ENCODE measurements at places on chromosomes 5 and 9. TPM values are rescaled to one million over a fixed set of nuclear protein-coding genes. Genes with fewer than 3 reads are reported as not detected.

- DNase-seq: no peak
Measured at GRCh38 chr5:160159991-160160792, 40.9 kb upstream of the PWWP2A start.

- no peak for DNase-seq
Measured at GRCh38 chr5:68217528-68217927, 2.0 kb downstream of the PIK3R1 start.

DNA sequence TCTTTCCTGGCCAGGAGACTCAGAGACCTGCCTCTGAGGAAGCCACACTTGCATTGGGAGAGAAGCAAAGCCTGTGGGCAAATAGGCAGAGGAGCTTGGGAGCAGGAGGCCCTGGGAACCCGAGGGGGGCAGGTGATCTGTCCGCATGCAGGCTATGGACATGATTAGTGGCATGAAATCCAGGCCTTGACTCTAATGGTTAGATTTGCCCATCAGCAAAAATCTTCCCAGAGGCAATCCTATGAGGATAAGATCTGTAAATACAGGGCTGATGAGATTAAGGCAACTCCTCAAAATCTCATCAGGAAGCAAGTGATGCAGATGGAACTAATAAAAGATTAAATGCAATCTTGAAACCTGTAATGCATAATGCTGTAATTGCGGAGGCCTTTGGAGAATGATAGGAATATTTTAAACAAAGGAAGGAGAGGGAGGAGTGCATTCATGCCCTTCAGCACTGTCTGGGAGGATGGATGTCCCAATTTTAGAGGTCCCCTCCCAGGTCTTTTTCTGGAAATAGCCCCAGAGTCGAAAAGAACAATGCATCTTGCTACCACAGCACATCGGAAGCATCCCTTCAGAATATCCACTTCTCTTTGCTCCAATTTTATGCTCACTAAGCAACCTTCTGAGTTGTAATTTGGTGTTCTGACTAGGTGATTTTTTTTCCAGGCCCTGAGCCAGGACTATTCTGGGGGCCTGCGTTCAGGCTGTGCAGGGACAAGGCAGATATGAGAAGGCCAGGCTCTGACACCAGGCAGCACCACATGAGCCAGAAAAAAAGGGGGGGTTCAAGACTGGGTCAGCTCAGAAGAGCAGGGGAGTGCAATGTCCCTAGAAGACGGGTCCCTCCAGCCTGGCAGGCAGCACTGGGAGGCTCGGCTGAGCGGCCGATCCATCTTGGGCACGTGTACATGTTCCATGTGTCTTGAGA, 66.5 kb downstream of the MED10 start:
- DNase-seq: peak; percentile 48

DNA sequence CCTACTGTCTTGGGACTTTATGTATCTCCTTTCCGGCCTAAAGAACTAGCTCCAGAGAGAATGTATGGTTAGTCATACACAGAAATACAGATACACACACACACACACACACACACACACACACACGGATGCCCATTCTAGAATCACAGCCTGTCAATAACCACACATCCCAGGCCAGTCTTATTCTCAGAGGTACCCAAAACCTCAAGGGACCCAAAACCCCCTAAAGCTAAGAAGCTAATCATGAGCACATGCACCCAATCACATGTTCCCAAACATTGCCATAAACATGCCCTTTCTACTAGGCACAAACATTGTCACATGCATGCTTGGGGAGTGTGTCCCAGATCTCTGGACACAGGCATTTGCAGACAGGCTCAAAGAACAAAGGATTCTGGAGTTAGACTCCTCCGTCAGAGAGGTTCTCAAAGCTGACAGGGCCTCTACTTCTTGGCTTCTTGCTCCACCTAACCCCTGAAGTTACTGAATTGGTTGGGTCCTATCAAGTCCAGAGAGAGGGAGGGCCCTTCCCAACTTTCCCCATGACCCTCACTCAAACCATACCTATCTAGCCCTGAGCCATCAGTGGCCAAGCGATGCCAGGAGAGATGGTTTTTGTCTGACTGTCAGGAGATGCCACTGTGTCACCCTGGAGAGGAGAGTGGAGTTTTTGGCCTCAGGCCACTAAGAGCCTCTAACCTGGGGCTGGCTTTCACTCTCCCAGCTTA, 78.7 kb downstream of the NRG2 start:
- DNase-seq: no peak

GRCh38 chr9:100472788-100473275, at the start of gene TMEFF1:
TMEFF1 (plus strand) TSS chr9:100473149; CDS start chr9:100473545, 396 bp downstream.
- peak; percentile 49 for DNase-seq

GRCh38 chr5:91607675-91608074, 224.6 kb upstream of the ARRDC3 start:
- no peak for DNase-seq

- DNase-seq: no peak
Measured at GRCh38 chr9:125540497-125540896, 166.5 kb downstream of the MAPKAP1 start.

GRCh38 chr5:55885359-55885758, 34.2 kb downstream of the IL31RA start:
- DNase-seq: no peak

Gene NRARP
- total RNA-seq: 4.4 TPM

Gene IFNK
- total RNA-seq: not detected

GRCh38 chr5:2283481-2284045, 400.8 kb upstream of the IRX4 start:
- no peak for DNase-seq

Gene IL13
- not detected for total RNA-seq

Gene CATSPER3
- 0.32 TPM for total RNA-seq

Gene DDX31
- 3.8 TPM for total RNA-seq

GRCh38 chr5:142360607-142361120, 35.8 kb upstream of the SPRY4 start:
- no peak for DNase-seq

- no peak for DNase-seq
Measured at GRCh38 chr5:13558408-13558807, 386.1 kb downstream of the DNAH5 start.

DNA sequence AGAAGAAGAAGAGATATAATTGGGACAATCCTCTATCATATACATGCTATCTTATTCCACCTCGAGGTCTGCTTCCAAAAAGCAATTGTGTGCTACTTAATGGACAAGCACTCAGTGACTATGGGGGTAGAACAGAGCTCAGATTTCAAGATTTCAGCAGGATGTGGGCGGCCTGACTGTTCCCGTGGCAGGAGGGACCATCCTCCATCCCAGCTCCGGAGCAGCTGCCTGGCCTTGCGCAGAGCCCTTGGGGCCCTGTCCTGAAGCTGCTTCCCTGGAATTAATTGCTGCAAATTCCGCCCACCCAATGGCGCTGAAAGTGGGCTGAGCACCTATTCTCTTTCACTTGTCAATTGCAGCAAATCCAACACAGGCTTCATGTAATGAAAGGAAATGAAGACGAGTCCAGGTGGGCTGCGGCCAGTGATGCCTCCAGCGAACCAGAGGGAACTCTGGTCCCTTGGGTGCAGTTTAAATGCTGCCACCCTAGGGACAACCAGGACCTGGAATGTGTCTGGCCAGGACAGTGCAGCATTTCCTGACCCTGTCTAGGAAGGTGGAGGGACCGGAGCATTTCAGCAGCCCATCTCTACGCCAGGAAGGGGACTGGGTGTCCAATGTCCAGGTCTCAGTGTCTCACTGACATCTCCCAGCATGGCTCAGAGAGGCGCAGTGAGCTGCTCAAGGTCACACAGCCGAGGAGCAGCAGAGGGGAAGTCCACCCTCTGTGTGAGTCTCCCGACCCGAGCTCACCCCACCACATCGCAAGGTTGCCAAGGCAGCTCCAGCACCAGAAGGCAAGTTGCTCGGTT, 50.5 kb upstream of the FCN1 start:
- DNase-seq: peak; percentile 31

DNA sequence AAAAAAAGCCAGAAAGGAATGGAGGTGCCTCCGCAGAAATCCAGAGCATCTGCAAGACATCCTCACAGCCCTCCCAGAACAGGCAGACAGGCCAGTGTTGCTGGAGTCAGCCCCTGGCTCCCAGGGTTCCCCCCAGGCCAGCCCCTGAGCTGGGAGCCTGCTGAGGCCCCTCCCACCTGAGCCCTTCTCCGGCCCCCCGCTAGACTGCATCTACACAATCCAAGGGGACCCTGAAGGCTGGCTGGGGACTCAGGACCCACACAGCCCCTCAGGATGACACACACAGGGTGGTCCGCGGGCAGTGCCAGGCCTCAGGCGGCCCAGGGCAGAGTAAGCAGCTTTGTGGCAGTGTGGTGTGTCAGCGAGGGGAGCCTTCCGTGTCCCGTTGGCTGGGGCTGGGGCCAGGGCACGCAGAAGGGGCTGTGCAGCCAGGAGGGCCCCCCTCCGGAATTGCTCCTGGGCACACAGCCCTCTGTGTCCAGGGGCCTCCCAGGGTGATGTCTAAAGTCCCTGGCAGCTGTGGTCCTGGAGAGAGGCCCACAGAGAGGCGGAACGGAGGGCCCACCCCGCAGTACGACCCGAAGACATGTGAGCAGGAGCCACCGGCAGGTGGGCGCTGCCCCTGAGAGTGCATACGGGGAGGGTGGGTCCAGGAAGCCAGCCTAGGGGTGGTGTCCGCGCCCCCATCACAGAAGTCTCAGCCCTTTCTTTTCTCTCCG, 2.9 kb downstream of the TMEM250 start:
- no peak for DNase-seq

Gene NOXA1
- 1.7 TPM for total RNA-seq

DNA sequence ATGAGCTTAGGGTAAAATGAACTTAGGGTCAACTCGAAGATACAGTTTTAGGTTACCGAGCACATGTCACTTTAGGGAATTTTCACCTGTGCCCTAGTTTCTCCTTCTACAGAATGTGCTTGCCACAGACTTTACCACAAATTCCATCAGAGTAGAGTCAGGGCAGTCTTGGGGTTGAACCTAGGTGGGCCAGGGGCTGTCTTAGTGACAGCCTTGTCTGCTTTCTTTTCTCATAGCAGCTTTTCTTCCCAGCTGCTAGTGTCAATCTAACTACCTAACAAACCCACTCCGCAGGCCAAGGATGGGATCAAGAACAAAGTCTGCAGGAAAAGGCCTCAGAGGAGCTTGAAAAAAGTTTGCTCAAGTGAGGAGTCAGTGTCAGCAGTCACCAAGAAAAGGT, 458.1 kb upstream of the CDH18 start:
- DNase-seq: no peak

Gene TIMD4
- not detected for total RNA-seq

Gene TNFSF8
- 0.46 TPM for total RNA-seq

DNA sequence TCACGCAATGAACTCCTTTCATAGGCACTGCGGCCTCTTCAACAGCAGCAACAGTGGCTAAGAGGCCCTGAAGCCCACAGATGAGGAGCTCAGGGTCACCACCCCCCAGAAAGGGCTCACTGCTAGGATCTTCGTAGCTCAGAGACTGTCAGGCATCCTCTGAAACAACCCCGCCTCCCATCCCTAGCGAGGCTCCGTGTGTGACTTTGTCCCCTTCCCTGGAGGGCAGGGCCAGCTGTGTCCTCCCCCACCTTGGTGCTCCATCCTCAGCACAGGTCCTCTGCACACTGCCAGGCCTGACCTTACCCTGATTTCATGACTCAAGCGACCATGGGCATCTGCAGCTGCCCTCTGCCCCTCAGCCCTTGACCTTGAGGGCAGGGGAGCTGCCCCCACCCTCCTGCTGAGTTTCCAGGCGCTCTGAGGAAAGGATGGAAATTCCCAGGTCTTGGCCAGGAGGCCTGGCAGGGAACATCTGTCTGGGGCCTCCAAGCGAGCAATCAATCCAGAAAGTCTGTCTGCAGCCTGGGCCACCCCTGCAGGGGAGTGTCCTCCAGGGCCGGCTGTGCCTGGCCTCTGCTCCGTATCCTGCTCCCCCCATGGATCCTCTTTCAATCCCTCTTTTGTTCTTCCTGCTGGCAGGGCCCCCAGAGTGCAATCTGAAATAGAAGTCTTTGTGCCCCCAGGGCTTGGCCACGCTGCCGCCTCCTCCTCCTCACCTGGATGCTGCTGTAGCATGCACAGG, 6.8 kb upstream of the IRX4 start:
- DNase-seq: peak; percentile 6

- DNase-seq: no peak
Measured at GRCh38 chr9:103014242-103014641, 19.1 kb downstream of the CYLC2 start.

Gene PURA
- total RNA-seq: 22.2 TPM

DNA sequence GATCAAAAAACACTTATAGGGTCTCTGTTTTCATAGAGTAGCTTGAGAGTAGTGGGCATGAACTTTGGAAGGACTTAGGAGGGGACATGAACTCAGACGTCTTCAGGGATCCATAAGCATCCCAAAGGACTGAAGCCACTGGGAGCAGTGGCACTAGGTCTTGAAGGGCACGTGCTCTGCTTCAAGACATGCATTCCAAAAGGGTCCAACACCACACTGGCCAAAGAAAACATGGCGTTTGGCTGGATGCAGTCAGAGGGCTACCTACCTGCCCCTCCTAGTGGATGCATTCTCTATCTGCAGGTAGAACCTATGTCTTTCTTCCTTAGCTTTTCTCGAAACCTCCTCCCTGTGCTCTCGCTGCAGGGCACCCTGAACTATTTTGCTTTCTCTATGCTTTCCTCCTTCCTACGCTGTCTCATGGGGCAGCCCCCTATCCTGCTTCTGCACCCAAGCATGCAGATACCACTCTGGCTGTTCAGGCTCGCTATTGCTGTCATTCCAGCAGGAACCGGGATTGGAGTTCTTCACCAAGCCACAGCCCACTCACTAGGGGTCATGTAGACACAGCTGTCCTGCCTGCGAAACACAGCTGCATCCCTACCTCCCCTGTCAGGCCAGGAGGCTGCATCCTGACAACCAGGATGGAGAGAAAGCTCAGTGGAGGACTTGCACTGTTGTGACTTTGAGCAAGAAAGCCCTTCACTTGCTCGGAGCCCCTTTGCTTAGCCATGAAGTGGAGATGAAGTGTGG, 11.9 kb downstream of the FAM240B start:
- DNase-seq: no peak

DNA sequence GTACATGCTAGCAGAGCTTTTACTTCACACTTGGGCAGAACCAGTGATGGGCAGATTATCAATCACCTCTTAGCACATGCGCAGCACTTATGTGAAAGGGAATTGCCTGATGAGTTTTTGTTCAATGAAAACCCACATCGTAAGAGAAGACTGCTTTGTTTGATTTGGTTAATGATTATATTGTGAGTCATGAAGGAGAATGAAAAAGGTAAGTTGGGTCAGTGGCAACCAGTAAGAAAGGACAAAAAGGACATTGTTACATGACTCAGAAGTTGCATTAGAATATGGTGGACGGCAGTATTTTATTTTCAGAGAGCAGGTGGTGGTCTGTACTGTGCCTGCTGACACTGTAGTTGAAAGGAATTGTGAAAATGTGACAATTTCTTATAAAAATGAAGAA, 127.4 kb downstream of the AOPEP start:
- no peak for DNase-seq

GRCh38 chr5:62314213-62314830, 8.3 kb downstream of the KIF2A start:
- no peak for DNase-seq

DNA sequence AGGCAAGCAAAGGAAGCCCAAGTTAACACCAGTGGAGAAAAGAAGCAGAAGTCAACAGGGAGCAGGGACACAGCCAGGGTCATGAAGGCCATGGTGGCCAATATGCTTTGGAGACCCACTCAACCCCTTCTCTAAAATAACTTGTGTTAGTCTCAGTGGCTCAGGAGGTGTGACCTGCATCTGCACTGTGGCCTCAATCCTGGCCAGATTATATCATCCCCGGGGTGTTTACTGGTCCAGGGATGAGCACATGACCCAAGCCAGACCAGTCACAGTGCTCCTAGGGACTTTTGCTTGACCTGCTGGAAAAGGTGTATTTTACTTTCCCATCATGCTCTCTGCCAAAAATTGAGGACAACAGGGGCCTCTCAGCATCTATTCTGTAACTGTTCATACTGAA, 105.2 kb downstream of the DPYSL3 start:
- DNase-seq: no peak

Gene SEMA6A
- total RNA-seq: 6.3 TPM

Measured in Right ventricle myocardium superior (tissue), 1 donor.